ENCODE measurements at places on chromosomes 11 and 22. TPM values are rescaled to one million over a fixed set of nuclear protein-coding genes. Genes with fewer than 3 reads are reported as not detected.

The FGF19 gene
- 0.09 TPM for total RNA-seq

The ZFTA gene
- total RNA-seq = 42.6 TPM

The SCGB1A1 gene
- total RNA-seq = not detected

The SAA2 gene
- total RNA-seq = not detected

DNA sequence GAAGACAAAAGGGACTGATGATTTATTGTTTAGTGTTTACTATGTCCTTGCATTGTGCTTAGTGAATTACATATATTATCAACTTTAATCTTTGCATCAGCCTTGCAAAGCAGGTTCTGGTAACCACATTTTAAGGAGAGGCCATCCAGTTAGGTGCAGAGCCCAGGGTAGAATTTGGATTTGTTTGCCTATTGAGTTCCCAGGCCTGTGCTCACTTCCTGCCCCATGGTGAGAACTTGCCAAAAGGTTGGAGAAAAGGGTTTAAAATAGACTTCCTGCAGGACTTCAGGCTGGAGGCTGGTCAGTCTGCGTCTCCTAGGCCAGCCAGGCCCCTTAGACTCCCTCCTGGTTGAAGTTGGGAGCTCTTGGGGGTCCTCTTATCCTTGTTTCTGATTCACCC is 72.1 kb downstream of the ATXN10 start:
- no peak for DNase-seq

DNA sequence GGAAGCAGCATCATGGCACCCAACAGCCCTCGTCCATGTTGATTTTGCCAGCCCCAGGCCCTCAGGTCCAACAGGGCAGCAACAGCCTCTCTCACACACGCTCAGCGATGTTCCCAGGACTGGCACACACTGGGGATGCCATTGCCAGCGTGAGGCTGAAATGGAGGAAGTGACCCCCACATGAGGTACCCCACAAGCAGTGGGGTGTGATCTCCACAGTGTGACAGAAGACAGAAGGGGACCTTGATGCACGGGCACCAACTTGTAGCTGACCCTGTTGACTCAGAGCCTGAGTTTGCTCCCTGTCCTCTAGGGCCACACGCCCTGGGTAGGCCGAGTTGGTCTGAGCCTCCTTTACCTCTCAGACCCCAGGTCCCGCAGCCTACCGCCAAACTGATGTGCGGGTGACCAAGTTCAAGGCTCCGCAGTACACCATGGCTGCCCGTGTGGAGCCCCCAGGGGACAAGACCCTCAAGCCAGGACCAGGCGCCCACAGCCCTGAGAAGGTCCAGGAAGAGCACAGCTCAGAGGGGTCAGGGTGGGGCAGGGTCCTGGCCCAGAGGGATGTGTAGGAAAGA is 6.2 kb downstream of the SCGB1C1 start:
- no peak for DNase-seq

DNA sequence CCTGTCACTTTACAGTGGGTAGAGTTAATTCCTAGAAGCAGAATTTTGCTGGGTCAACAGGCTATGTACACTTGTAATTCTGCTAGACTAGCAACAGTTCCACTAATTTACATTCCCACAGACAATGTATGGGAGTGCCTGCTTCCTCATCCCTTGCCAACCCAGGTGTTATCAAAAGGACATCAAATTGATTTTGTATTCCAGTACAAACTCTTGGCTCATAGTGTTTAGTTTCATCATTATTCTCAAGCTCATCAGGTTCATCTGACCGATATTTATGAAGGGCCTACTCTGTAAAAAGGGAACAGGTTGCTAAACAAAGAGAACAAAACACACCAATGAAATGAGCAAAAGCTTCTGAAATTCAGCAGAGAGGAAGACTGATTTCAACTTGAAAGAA is 30.7 kb downstream of the PITPNB start:
- DNase-seq = no peak

DNA sequence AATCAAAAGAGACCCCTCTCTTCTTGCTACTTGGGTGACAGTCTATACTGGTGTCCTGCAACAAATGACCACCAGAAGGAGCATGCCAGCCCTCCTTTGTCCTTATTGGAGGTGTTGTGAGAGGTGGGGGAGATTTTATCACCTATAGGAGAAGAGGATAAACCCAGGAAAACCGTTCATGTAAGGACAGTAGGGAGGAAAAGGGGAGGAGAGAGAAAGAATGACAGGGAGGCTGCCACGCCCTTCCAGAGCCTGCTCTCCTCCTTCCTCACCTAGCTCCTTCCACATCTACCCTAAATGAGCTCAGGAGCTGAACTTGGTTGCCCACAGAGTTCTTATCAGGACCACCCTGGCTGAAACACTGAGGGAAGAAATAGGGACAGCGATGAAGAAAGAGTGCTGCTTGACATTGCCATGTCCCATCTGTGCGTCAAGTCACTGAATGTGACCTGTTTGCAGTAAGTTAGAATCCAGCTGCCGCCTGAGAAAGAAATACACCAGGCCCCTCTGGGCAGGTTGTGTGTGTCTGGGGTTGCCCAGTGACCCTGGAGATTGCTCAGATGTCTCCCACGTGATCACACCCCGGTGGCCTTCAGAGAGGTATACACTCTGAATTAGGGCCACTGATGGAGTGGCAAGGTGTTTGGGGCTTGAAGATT is 40.4 kb upstream of the ETS1 start:
- no peak for DNase-seq

DNA sequence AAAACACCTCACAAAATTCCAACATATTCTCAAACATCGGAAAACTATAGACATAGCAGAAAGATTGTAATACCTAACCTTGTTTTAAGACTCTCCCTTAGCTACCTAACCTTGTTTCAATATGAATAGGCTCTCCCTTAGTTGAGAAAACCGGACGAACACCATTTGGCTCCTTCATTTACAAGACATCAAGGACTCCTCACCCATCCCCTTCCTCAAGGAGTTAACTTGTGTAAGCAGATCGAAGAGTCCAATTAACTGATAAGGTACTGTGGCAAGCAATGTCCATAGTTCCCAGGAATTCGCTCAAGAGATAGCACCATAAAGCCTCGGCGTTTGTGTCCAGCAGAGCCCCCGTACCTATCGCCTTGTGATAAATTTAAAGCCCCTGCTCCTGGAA is 4.6 kb upstream of the ACRV1 start:
- no peak for DNase-seq

- DNase-seq = no peak
These were observed 244.2 kb downstream of the NTM start for GRCh38 chr11:131614631-131615030.

GRCh38 chr11:1287928-1288327 is 21.5 kb downstream of the TOLLIP start:
- no peak for DNase-seq

DNA sequence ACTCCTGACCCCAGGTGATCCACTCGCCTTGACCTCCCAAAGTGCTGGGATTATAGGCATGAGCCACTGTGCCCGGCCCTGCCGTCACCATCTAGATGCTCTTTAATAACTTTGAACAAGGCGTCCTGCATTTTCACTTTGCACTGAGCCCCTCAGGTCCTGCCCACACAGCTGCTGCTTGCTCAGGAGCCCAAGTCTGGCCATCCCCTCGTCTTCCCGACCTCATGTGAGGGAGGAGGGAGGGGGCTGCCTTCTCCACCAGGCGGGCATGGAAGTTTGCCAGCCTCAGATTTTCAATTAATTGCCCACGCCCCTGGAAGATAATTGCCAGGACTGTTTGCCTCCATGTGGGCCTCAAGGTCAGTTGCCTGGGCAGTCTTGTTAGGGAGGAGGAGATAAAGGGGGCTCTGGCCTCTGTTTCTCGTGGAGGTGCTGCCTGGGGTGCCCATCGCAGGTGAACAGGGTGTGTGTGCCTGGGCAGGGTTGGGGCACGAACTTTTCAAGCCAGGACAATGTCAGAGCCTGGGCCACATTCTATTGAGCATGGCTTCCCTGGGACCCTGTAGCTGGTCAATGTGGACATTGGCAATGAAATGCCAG is 27.9 kb upstream of the MYEOV start:
- DNase-seq = no peak

GRCh38 chr22:17853073-17853472 is 78.8 kb upstream of the BID start:
- no peak for DNase-seq

DNA sequence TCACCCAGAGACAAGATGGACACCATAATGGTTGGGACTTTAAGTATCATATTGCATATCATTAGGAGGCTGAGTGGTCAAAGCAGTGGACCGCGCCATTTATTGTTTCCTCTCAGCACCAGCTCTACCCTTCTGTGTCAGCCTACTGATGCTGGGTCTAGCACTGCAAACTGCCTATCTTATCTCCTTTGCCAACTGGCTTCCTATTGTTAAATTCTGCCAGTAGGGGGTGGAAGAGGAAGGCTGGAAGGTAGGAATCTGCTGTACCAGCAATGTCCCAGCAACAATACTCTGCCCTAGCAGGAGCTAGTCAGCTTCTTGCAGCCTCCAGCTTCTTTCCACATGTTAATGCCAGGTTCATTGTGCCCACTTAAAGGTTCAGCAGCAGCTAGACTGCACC is 367.1 kb upstream of the PDGFD start:
- peak; percentile 28 for DNase-seq

DNA sequence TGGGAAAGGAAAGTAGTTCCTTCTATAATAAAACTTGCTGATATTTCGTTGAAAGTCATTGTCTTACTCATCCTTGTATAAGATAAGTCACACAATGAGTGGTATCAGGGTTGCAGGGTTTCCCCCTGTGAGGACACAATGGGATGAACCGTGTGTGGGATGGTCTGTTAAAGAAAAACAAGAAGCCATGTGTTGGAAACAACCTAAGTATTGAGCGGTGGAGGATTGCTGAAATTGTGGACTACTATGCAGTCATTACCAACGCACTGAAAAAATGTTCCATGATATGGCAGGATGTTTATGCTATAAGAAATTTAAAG is 28.6 kb downstream of the PTPRJ start:
- DNase-seq = no peak

GRCh38 chr11:62499944-62500649 is 46.5 kb downstream of the AHNAK start:
- no peak for DNase-seq

- DNase-seq = peak; percentile 87
These were observed 13.1 kb upstream of the TCF20 start for GRCh38 chr22:42283278-42284201.

All from neural progenitor cell (in vitro differentiated cells).